ENCODE measurements at places on chromosomes 16 and 17.

DNA sequence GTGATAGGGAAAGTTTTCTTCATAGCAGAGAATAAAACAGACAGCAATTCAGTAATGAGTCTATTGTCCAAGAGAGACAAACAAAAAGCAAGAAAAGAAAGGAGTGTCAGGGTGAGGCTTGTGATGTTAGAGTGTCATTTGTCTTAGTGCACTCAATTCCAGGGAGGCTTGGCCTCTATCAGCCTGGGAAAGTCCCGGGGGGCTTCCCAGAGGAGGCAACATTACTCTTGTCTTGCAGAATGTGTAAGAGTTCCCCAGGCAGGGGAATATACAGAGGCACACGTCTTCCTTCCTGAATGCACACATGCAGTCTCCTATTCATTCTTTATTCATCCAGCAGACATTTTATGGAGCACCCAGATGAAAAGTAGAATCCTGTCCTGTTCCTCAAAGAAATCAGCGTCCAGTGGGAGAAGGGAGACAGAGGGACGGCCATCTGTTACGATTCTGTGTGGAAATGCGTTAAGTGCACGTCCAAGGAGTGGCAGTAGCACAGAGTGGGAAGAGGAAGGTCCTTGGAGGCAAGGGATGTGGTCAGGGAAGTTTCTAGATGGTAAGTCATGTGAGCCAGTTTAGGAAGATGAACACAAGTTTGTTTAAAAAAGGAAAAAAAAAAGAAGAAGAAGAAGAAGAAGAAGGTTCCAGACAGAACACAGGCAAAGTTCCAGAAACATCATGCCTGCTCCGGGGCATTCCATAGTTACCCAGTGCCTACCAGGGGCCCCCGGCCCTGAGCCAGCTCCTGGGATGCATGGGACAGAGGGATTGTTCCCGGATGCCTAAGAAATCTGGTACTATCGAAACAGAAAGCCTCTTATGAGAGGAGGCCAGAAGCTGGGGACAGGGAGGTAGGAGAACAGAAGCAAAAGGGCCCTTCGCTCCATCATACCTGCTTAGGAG lies 21.1 kb downstream of the CACNG4 start:
- no peak for DNase-seq

GRCh38 chr16:83792391-83792790 lies 15.4 kb upstream of the HSBP1 start:
- no peak for DNase-seq

GRCh38 chr16:8063159-8063558 lies 527.2 kb downstream of the TMEM114 start:
- DNase-seq: no peak

- DNase-seq: no peak
These were observed 2.3 kb upstream of the ELOB start for GRCh38 chr16:2779151-2779920.

- DNase-seq: no peak
These were observed 42.5 kb upstream of the CLEC19A start for GRCh38 chr16:19242987-19243575.

- DNase-seq: no peak
These were observed 12.8 kb downstream of the PLXDC1 start for GRCh38 chr17:39138431-39139160.

- DNase-seq: peak; percentile 68
These were observed at the start of gene PYCARD for GRCh38 chr16:31202414-31203375. Gene PYCARD, minus strand, starts transcription at chr16:31202760. Its CDS starts 70 bp downstream, at chr16:31202690.

GRCh38 chr16:27471661-27472060 lies 69.7 kb downstream of the IL21R start:
- DNase-seq: no peak

GRCh38 chr17:82444941-82445521 lies 5.5 kb downstream of the CYBC1 start:
- no peak for DNase-seq

GRCh38 chr16:11737713-11738112 lies 4.9 kb downstream of the TXNDC11 start:
- no peak for DNase-seq

GRCh38 chr17:46151762-46152161 lies 41.5 kb downstream of the KANSL1 start:
- no peak for DNase-seq

GRCh38 chr17:66692421-66692690 lies 142.6 kb upstream of the CACNG5 start:
- no peak for DNase-seq

DNA sequence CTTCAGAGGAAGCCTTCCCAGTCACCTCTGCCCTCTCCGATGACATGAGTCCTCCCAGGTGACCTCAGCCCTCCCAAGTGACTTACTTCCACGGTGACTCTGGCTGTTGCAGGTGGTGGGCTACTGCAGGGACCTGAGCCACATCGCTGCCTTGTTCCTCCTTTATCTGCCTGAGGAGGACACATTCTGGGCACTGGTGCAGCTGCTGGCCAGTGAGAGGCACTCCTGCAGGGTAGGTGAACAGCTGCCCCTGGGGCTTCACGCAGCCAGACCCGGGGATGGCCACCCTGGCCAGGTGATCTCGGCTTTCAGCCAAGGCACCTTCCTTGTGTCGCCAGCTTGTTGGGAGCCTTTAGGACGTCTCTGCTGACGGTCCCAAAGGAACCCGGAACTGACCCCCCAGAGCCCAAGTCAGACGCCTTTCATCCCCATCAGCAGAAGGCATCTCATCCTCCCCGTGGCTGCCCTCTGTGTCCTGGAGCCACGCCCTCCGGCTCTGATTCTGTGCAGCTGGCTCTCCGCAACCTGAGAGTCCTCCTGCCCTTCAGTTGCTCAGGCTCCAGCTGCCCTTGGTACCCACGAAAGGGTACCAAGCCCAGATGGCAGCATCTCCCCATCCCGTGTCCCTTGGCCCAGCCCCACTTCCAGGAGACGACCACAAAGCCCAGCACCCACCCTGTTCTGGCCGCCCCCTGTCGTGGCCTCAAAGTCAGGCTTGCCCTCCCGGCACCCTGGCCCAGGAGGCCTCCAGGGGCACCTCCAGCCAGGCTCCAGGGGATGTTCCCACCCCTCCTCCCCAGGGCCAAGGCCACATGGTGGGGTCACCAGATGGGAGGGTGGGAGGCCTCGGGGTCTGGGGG lies 81.7 kb downstream of the GOSR1 start:
- DNase-seq: no peak

- no peak for DNase-seq
These were observed 21.5 kb downstream of the GFOD2 start for GRCh38 chr16:67697422-67698185.

DNA sequence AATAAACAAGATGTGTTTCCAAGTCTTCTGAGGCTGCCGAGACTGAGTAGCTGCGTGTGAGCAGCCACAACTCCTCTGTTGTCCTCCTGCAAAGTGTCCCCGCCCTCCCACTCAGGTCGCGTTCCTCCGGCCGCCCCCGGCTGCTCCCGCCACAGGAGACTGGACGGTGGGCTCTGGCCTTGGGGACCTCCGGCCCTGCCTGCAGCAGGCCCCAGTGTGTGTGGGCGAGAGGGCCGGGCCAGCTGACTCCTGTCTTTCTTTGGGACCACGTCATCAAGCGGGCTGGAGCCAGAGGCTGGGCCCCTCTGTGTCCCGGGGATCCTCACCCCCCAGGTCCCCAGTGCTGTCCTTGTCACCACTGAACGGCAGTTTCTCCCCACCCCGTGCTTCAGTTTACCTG lies 175.3 kb downstream of the NPIPB11 start:
- no peak for DNase-seq

GRCh38 chr17:83201206-83202001 lies 122.0 kb downstream of the METRNL start:
- DNase-seq: no peak

- no peak for DNase-seq
These were observed 125.1 kb downstream of the SLC39A11 start for GRCh38 chr17:72967277-72967970.

DNA sequence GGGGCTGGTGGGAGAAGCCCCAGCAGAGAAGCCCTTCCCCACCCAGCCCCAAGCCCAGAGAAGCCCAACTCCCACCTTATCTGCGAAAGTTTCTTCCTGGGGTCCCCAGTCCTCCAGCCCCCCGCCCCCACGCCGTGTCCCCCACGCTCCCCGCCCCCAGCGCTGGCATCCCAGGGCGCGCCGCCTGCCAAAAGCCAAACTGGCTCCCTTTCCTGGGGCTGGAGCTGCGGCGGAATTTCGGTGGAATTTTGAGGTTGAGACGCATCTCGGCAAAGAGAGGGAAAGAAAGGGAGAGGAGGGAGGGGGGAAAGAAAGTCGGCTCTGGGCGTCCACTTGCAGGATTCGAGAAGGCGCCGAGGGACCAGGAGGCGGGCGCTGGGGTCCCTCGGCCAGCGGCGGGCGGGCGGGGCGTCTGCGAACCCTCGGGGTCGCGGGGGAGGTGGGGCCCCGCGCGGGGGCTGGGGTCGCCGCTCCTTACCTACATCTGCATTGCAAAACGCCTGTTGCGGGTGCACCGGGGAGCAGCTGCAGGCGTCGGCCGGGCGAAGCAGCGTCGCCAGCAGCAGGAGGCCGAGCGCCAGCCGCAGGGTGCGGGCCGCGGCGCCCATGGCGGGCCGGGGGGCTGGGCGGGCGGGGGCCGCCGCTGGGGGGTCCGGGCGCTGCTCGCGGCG lies 571 bp downstream of the TIMP2 start:
- DNase-seq: no peak

- DNase-seq: no peak
These were observed 211.5 kb downstream of the CDH11 start for GRCh38 chr16:64910356-64910755.

DNA sequence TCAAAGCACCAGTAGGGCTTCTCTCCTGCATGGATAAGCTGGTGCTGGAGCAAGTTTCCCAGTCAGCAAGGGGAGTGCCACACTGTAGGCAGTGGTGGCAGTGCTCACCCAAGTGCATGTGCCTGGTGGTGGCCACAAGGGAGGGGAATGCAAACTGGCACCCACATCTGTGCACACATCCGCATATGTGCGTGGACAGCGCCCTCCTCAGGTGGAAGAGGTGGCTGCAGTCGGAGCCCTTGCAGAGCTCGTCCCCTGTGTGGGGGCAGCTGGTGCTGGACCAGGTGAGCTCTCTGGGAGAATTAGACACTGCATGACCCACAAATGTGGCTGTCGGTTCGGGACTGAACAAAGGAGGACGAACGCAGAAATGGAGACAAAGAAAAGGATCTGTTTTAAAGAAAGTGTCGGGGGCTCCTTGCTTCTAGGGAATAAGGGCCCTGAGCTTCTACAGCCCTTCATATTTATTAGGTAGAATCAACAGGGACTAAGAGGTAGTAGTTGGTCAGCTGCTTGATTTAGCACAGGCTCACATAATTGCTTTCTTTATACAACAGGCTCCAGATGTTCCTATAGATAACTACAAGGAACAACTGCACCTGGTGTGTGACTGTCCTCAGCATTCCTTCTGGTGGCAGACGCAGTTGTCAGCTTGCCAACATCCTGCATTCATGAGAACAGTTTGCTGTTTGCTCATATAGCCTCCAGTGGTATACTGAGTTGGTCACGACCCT lies 5.3 kb upstream of the ZNF689 start:
- peak; percentile 66 for DNase-seq

GRCh38 chr17:30996486-30996885 lies 25.6 kb downstream of the RNF135 start:
- no peak for DNase-seq
